ENCODE measurements at places on chromosomes 1 and 21. TPM values are rescaled to one million over a fixed set of nuclear protein-coding genes. Genes with fewer than 3 reads are reported as not detected.

ZNF697 gene
- 9.5 TPM for total RNA-seq

RGS5 gene
- total RNA-seq = 314 TPM

MSH4 gene
- total RNA-seq = not detected

COL11A1 gene
- 0.29 TPM for total RNA-seq

RGS8 gene
- not detected for total RNA-seq

SMYD3 gene
- 196 TPM for total RNA-seq

FAM151A gene
- total RNA-seq = 0.73 TPM

FUBP1 gene
- 335 TPM for total RNA-seq

AGBL4 gene
- not detected for total RNA-seq

FDPS gene
- 72.4 TPM for total RNA-seq

GNAT2 gene
- not detected for total RNA-seq

TINAGL1 gene
- 236 TPM for total RNA-seq

FCER1G gene
- 1.4 TPM for total RNA-seq

CD1C gene
- not detected for total RNA-seq

MEGF6 gene
- total RNA-seq = 57.2 TPM

RABGGTB gene
- 38.8 TPM for total RNA-seq

OR2L13 gene
- not detected for total RNA-seq

EPHX1 gene
- 38.5 TPM for total RNA-seq

OR2T29 gene
- not detected for total RNA-seq

CYYR1 gene
- not detected for total RNA-seq

SYCP1 gene
- not detected for total RNA-seq

IL12RB2 gene
- not detected for total RNA-seq

GIPC2 gene
- 2.3 TPM for total RNA-seq

KCNQ4 gene
- 4.5 TPM for total RNA-seq

ST6GALNAC5 gene
- total RNA-seq = not detected

PLEKHN1 gene
- total RNA-seq = 0.29 TPM

CLCA1 gene
- not detected for total RNA-seq

TAGLN2 gene
- total RNA-seq = 49.0 TPM

BTBD8 gene
- 1.4 TPM for total RNA-seq

TRIM46 gene
- not detected for total RNA-seq

ADORA3 gene
- total RNA-seq = 6.1 TPM
